ENCODE measurements at places on chromosomes 5 and 9.

- DNase-seq = no peak
Observed at GRCh38 chr9:120916991-120917880, 9.4 kb downstream of the TRAF1 start.

DNA sequence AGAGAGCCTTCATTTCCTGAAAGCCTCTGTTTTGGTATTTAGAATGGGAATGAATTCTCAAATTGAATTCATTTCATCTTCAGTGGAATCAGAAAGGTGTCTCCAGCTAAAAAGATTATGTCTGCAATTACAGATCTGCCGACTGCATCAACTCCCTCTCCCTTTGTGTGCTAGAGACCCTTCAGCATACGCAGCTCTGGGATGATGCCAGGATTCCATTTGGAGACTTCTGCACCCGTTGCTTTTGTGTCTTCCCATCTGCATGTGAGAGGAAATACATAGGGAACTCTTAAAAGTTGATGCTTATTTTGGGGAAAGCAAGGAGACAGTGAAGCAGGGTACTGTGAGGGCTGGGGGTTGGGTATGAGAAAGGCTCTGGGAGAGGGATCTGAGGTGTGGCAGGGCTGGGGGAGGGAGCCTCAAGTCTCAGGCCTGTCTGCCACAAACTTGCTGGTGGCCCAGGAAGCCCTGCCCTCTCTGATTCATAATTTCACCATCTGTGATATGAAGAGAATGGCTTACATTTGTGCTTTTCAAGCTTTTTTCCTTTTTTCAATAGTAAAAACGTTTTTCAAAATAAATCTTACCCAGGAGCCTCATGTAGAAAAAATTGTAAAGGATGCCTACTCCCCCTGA lies 89.7 kb upstream of the SAP30L start:
- DNase-seq = no peak

DNA sequence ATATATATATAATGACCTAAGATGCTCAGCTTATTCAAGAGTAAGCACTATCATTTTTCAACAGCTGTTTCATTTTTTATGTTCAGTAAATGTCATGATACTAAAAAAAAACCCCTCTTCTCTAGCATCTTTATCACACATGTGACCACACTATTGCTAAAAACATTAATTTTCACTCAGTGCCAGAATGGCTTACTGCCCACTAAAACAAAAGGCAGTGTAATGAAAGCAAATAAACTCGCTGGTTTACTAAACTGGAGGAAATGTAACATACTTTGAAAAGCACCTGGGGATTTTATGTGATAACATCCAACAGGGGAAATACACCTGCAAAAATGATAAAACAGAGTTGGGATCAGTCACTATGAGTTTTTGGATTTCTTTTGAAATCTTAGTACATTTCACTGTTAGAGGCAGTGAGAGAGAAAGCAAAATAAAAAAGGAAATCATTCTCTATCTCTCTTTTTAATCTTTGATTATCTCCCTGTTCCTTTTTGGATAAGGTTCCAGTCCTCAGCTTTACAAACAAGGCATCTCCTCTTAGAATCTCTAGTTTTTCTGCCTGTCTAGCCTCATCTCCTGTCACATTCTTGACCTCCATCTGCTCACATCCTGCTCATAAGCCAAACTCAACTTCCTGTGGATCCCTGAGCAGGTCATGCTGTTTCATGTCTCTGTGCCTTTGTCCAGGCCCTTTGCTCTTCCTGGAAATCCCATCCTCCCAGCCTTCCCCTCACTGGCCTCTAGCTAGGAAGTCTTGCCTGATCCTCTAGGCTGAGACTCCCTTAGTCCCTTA lies 338.0 kb downstream of the MAN2A1 start:
- DNase-seq = no peak

GRCh38 chr5:132471151-132471907 lies 19.2 kb downstream of the IRF1 start:
- no peak for DNase-seq

- no peak for DNase-seq
Observed at GRCh38 chr5:145826895-145827674, 8.1 kb downstream of the PRELID2 start.

- no peak for DNase-seq
Observed at GRCh38 chr5:12586406-12586805, 682.2 kb upstream of the CTNND2 start.

GRCh38 chr9:71955300-71955915 lies 44.0 kb downstream of the C9orf85 start:
- DNase-seq = no peak

GRCh38 chr9:111429175-111429574 lies 55.0 kb downstream of the ECPAS start:
- no peak for DNase-seq

GRCh38 chr9:71766663-71767062 lies 1.6 kb downstream of the CEMIP2 start:
- no peak for DNase-seq

GRCh38 chr9:132078699-132079356 lies 839 bp downstream of the MED27 start:
- DNase-seq = no peak

DNA sequence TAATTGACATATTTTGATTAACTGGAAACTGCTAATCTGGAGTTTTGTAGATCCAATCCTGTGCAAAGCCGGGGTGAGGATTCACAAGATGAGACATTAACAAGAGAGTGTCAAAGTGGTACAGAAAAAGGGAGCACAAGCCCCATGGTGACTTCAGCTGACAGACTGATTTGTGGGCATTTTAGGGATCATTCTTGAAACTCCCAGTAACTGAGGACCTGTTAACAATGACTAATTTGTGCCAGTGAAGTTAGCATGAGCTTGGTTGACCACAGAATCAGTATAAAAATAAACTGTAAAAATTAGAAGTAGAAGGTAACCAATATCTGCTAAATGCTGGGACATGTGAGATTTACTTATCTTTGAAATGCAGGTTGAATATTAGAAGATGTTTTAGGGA lies 1578.3 kb downstream of the EFNA5 start:
- no peak for DNase-seq

- no peak for DNase-seq
Observed at GRCh38 chr5:127865273-127865672, 162.1 kb downstream of the CCDC192 start.

DNA sequence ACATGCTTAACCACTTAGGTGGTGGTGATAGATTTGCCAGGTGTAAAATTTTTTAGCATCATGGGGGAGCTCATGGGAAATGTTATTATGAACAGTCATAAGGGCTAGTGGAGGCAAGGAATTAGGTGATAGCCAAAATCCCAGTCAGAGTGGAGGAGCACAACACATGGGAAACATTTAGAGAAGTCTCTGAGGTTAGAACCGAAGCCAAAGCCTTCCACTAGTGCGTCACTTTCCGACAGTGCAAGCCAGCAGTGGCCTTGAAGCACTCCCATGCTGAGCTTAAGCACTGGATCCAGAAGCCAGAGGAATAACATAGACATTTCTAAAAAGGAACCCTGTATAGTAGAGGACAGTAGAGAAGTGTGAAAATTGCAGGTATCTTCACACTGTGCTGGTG lies 101.5 kb upstream of the SNX2 start:
- DNase-seq = no peak

DNA sequence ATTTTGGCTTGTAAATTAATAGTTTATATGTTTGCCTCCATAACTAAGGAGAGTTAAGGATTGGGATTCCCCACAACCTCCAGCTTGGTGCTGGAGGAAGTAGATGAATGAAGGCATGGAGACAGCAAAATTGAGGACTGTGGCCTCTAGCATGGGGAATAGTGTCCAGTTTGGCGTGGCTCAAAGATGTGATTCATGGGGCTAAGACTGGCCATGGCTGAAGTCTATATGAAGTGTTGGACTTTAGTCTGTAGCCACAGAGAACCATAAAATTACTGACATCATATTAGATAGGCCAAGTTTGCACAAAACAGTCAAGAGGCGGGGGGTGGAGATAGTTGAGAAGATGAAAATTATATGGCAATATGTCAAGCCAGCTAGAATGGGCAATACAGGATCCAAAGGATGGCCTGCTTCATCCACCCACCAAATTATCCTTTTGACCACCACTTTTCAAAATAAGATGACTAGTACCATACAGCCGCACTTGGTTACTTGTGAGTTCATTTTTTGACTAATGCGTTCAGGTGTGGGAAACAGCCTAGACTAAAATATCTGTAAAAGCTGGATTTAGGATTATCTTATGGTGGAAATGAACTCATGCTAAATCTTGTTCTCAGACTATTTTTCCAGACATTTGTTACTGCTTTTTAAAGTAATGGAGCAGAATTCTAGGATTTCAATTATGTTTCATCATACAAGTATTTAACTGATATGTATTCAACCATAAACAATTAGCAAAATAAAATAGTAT lies 40.2 kb downstream of the ZNF474 start:
- DNase-seq = no peak

DNA sequence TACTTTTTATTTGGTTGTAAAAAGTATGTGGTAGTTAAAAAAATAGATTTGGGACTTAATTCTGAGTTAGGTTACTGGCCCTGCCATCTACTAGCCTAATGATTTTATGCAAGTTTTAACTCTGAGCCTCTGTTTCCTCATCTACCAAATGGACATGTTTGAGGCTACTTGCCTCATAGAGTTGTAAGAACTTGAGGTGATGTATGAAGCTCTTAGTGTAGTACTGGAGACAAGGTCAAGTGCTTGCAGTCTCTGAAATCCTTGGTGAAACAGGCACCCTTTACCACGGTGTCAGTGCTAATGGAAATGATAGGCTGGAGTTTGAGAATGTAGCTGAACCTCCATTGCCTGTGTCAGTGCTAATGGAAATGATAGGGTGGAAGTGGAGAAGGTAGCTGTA lies 15.3 kb downstream of the GPR107 start:
- DNase-seq = no peak

DNA sequence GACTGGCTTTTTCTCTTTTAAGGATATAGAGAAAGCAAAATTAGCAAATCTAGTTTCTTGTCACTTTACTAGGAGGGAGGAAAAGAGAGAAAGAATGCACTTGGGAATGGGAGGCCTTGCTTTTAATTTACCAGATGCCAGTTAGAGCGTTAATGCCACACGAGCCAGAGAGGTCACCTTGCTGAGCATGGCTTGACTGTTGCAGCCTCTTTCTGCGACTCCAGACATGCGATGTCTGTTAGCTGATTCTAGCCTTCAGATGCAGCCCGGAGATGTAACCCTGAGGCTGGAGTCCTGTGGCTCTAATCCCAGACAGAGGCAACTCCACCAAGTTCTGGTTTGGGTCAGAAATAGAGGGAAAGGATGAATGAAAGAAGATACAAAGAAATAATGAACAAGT lies 152.5 kb downstream of the TRIO start:
- no peak for DNase-seq

GRCh38 chr5:151181818-151182523 lies 24.4 kb upstream of the ANXA6 start:
- DNase-seq = no peak

DNA sequence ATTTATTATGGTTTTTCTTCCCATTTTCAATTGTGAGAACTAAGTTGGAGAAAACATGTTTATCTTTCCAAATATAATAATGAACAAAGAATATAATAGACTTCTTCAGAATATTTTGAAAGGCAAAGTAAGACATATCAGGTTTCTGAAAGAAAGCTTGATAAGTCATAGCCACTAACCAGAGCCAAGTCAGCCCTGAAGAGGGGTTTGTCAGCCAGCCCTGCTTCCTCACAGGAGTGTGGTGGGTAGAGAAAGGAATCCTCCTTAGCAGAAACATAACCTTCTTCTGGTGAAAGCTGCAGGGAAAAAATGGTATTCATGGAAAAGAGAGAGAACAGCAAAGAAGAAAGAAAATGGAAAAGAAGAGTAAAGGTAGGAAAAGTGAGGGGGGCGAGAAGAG lies 93.4 kb downstream of the MPDZ start:
- DNase-seq = no peak

DNA sequence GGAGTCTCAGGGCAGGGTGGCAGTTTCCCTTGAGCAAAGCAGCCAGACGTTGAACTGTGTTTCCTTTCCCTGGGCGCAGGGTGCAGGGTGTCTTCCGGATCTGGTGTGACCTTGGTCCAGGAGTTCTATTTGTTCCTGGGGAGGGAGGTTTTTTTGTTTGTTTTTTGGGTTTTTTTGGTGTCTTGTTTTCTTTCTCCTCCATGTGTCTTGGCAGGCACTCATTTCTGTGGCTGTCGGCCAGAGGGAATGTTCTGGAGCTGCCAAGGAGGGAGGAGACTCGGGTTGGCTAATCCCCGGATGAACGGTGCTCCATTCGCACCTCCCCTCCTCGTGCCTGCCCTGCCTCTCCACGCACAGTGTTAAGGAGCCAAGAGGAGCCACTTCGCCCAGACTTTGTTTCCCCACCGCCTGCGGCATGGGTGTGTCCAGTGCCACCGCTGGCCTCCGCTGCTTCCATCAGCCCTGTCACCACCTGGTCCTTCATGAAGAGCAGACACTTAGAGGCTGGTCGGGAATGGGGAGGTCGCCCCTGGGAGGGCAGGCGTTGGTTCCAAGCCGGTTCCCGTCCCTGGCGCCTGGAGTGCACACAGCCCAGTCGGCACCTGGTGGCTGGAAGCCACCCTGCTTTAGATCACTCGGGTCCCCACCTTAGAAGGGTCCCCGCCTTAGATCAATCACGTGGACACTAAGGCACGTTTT lies 3.5 kb upstream of the PHYHD1 start:
- DNase-seq = no peak

GRCh38 chr9:137550231-137550621 lies at the start of gene PNPLA7:
TSS of gene PNPLA7 (minus strand) at chr9:137550402. CDS start at chr9:137550197, 205 bp downstream.
- peak; percentile 41 for DNase-seq

DNA sequence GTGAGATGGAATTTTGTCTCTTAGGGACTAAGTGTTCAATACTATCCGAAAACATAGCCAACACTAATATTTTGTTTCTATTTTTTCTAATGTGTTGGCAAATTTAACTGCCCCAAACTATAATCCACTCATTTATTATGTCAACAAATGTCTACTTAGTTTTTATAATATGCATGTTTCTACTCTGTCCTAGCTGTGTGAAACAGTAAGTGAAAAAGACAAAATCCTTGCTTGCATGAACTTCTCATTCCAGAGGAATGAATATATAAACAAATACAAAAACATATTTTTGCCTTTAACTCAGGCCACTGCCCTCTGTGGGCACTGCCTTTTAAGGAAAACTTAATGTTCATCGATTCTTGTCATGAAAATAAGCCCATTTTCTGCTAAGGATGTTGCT lies 1275.4 kb upstream of the CDH18 start:
- no peak for DNase-seq

DNA sequence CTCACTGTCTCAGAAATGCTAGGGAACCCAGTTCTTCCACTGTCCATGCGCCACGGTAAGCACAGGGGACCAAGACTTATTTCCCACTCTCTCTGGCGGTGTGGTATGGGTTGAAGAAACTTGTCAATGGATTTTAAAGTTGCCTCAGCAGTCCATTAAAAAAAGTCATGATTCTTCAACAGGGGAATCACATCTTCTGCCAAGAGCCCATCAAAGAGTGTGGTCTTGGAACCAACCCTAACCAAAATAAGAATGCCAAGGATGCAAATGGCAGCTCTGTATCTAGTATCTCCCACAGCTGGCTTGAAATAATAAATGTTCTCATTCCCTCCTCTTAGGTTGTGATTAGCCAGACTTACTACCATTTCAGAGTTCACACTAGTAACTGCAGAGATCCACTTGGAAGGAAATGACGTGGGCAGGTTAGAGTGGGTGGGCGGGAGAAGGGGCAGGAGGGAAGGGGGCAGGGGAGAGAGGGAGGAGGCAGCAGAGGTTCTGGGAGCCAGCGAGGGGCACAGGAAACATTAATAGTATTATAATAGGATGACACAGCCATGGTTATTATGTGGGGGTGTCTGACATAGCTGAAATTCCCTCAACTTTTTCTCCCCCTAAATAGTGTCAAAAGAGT lies 17.6 kb downstream of the PTCH1 start:
- DNase-seq = no peak
